M059J (cell line): ENCODE measurements at places on chromosomes 12 and 14.

GRCh38 chr12:62933602-62934238, 1.2 kb downstream of the PPM1H start:
- DNase-seq: peak; percentile 15

DNA sequence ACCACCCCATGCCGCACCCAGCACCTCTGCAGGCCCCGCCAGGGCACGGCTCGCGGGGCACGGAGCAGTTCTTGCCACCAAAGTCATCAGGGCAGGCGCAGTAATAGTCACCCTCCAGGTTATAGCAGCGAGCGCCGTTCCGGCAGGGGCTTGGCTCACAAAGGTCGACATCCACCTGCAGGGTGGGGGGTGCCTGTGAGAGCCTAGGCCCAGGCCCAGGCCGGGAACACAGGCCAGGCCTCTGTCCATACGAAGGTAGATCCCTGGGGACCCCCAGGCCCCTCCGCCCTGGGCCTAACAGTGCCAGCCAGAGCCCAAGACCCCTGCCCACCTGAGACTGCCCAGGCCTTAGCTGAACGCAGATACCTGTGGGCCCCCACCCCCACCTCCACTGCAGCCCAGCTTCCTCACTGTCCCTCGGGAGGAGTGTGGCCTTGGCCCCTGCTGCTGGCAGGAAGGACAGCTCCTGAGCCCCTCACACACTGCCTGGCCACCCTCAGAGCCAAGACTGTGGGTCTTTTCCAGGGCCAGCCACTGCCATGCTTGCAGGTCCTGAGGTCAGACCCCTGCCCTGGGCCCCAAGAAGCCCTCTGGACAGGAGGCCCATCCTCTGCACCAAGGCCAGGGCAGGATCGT, 19.3 kb downstream of the JAG2 start:
- no peak for DNase-seq

GRCh38 chr12:25384038-25384892, 133.5 kb upstream of the KRAS start:
- DNase-seq: no peak

GRCh38 chr12:6928022-6928702, 403 bp downstream of the ATN1 start:
- DNase-seq: no peak

GRCh38 chr12:75702477-75703093, 191.2 kb upstream of the KRR1 start:
- no peak for DNase-seq

- no peak for DNase-seq
These were observed 17.4 kb downstream of the TMED10 start for GRCh38 chr14:75158843-75159614.

- no peak for DNase-seq
These were observed 148.1 kb downstream of the KIF26A start for GRCh38 chr14:104286496-104286895.

- DNase-seq: peak; percentile 21
These were observed 10.9 kb downstream of the TCHP start for GRCh38 chr12:109910969-109911348.

DNA sequence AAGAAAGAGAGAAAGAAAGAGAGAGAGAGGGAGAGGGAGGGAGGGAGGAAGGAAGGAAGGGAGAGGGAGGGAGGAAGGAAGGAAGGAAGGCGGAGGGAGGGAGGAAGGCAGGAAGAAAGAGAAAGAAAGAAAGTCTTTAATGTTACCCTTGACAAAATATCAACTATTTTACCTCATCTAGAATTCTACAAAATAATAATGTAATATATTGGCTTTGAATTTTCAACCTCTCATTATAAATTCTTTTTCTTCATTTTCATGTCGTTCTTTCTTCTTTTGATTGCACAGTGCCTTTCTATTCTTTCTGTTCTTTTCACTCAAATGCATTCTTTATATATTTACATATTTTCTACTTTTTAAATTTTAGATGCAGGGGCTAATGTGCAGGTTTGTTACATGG, 59.5 kb upstream of the GARIN2 start:
- no peak for DNase-seq

GRCh38 chr12:41605545-41606305, 417.6 kb downstream of the PDZRN4 start:
- peak; percentile 4 for DNase-seq

DNA sequence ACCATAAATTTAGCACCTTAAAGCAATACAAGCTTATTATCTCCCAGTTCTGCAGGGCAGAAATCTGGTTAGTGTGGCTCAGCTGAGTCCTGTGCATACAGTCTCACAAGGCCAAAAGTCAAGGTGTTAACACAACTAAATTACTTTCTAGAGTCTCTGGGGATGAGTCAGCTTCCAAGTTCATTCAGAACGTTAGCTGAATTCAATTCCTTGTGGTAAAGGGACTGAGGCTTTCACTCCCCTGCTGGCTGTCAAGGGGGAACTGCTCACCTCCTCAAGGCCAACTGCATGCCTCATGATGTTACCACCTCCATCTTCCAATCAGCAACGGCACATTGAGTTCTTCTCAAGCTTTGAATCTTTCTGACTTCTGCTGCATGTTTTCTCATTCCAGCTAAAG, 27.6 kb downstream of the EML5 start:
- DNase-seq: peak; percentile 76

GRCh38 chr14:65731933-65732506, 319.5 kb downstream of the FUT8 start:
- no peak for DNase-seq

DNA sequence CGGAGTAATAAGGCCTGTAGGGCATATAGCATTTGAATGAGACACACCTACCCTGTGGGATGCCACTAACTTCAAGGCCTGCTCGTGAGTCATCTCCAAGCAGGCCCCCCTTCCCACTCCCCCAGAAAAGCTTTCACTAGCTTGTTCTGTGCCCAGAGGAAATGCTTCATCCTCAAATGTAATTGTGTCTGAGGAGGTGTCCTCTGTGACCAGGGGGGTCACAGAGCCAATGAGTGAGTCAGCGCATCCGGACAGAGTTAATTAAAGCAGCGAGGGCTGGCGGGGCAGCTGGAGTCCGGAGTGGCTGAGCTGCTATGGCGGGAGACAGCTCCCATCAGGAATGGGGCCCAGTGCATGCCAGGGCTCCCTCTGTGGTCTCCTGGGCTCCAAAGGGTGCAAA, 27.0 kb upstream of the ESRRB start:
- peak; percentile 97 for DNase-seq

DNA sequence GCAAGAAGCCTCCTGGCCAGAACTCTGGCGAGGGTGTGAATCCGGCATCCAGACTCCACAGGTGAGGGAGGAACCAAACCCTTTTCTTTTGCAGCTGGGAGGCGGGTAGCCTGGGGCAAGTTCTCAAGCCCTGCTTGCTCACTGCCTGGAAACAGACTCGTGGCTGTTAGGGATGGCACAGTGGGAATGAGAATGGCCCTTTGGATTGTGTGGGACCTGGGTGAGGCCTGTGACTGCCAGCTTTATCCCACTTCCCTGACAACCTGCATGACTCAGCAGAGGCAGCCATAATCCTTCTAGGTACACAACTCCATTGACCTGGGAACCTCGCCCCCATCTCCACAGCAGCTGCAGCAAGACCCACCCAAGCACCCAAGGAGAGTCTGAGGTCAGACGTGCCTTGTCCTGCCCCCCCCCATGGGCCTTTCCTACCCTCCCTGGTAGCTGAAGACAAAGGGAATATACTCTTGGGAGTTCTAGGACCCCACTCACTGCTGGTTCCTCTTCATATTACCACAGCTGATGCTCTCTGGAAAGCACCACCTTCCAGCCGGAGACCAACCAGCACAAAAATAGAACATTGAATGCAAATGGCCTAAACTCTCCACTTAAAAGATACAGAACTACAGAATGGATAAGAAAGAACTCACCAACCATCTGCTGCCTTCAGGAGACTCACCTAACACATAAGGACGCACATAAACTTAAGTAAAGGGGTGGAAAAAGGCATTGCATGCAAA, 5.1 kb upstream of the GPR33 start:
- DNase-seq: peak; percentile 13

GRCh38 chr12:68334132-68334531, 2.0 kb upstream of the MDM1 start:
- DNase-seq: peak; percentile 36

DNA sequence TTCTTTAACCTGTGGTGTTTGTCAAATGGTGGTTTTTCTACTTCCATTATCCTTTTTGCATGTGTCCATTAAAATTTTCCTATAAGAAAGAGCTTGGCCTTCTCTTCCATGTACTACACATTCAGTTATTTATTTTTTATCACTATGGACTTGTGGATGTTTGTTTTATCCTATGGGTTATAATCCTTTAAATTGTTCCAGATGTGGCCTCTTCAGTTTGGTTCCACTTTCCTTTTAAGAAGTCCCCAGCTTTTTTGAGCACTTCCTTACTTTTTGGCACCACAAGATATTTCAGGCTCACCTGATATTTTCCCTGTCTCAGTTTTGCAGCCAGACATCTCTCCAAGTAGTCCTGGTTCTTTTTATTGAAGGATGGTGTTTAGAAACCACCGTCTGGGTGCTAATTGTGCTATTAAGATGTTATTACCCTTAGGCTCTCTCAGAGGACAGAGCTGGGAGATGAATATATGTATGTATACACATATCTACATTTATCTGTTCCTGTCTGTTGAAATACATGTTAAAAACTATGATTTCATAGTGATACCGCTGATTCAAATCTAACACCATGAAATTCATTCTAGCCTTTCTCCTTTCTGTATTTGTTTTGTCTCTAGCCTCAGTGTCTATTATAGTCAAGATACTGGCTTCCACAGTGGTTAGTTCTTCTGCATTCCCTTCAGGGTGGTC, 408.5 kb upstream of the RGS6 start:
- DNase-seq: no peak

DNA sequence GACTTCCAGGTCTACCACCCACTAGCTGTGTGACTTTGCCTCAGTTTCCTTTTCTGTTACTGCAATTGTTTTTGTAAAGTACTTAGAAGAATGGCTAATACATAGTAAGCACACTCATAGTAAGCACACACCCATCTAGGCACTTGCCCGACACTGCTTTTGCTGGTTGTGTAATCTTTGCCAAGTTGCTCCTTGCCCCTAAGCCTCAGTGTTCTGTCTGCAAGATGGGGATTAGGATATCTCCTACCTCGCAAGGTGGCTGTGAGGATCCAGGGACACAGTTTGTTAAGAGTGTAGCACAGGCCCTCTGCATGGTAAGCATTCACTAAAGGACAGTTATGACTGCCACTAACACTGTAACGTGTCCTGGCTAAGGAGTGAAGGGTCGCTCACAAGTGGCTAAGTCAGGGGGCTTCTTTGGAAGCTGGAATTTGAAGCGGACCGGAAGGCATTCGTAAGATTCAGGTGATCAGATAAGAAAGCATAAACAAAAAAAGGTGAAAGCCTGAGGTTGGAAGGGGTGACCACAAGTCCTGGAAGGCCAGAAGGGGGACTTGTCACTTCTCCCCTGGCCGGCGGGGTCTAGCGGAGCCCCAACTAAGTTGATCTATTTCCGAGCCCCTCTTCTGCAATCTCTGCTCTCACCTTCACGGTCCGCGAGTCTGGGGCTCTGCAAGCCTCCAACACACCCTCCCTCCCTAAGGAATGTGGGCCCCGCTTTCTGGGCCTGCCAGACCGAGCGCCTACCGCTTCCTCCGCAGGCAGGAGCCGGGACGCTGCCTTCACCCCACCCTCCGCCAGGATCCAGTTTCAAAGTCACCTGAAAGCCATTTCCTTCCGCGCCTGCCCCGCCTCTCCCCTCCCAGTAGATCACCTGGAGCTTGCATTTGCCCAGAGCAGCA, 1.5 kb upstream of the PLEKHG3 start:
- DNase-seq: no peak

DNA sequence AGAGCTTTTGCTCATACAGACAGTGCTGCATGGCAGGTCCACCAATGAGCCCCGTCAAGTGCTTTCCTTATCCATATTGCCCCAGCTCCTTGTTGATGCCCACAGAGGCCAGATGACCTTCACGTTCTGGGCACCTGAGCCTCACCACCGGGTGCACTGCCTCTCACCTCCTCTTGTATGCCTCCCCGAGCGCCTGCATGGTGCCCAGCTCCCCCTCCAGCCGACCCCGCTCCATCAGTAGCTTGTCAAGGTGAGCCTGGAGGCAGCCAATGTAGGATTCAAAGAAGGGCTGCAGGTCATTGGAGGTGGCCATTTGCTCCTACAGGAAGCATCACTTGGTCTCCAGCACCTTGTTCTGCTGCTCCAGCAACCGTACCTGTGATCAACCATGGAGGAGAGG, 31.8 kb upstream of the KRT77 start:
- no peak for DNase-seq

DNA sequence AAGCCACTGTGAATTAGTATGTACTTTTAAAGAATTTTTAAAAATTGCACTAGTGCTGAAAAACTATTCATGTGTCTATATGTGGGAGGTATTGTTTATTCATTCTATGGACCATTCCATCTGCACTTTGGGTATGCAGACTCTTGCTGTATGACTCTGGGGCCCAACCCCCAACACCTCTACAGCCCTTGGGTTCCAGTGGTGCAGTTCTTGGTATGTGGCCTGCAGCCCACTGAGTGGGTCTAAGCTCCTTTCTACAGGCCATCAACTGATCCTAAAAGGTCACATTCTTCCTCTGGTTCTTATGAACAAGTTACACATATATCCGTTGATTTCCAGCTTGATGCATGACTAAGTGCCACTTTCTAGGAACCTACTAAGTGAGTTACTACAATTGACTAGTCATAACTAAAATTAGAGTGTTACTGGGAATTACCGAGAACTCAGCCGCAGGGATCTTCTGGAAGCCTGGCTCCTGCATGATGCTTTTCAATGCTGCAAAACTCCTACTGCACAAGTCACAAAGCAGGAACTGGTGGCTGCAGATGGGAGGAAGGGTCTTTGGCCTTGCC, 62.4 kb upstream of the MED13L start:
- DNase-seq: no peak

- DNase-seq: no peak
These were observed 132.8 kb downstream of the VRK1 start for GRCh38 chr14:96929950-96930349.

DNA sequence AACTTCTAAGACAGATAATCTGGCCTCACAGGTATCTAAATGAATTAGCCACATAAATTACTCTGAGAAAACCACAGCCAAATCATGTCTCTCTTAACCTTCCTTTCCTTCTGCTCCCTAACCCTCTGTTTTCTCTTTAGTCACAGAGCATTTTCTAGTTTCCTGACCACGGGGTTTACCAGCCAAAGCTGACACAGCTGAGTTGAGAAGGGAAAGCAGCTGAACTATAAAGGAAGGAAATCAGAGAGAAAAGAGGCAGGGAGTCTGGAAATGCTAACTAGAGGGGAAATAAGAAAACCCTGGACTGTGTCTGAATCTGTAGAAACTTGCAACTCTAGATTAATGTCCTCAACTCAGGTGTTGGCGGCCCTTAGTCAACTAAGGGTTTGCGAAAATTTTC, 24.4 kb downstream of the ANKS1B start:
- DNase-seq: peak; percentile 47

DNA sequence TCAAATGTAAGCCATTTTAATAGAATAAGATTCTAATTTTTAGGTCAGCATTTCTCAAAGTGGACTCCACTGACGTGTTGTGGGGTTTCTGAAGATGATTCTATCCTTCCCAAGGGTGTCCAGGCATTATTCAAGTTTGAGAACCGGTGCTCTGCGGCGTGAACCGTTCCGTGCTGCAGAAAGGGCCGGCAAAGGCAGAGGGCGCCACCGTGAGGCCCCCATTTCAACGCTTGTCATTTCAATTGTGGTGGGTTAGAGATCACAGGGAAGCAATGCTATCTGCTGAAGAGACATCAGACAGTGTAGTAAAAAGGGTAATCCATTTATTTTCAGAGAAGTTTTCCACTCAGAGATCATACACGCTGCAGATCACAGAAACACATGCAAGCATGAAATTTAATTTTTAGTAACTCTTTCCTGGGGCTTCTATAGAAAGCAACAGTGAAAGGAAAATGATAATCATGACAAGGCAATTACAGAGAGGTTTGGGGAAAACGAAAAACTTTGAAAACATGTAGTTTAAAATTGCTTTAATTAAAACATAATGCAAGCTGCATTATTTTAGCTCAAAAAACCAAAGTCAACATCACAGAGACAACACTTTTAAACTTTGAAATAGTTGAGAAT, 201.7 kb downstream of the EXOC5 start:
- peak; percentile 10 for DNase-seq
